ENCODE measurements at places on chromosomes 13 and 19. TPM values are rescaled to one million over a fixed set of nuclear protein-coding genes. Genes with fewer than 3 reads are reported as not detected.

Gene NALCN
- 20.8 TPM for polyA plus RNA-seq

Gene SHISA7
- polyA plus RNA-seq: 29.1 TPM

Gene SIGLEC10
- polyA plus RNA-seq: 6.6 TPM

Gene HNRNPUL1
- polyA plus RNA-seq: 190 TPM

Gene PDE4A
- polyA plus RNA-seq: 25.7 TPM

Measured in spinal cord (tissue), 10 donors.